ENCODE measurements at places on chromosomes 12 and 14.

DNA sequence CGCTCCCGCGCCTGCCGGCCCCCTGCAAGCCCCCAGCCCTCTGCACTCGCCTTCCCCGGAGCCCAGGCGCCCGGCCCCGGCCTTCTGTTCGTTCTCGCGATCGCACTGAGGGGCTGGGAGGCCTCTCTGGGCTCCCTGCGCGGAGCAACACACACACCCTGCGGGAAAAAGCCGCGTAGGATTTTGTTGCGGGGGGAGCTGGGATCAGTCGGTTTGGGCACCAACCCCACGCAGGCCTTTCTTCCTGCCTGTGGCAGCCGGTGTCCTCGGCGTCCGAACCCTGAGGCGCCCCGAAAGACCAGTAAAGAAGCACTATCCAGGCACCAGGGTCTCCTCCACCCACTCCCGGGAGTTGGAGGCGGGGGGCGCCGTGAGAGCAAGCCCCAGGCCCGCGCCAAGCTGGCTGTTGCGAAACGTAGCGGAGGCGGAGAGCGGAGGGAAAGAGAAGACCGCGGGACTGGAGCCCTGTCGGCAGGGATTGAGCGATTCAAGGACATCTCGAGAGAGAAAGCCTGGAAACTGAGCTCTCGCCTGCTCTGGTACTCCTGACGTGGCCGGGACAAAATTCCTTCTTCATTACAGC lies 1.9 kb upstream of the HOXC5 start:
- no peak for DNase-seq

DNA sequence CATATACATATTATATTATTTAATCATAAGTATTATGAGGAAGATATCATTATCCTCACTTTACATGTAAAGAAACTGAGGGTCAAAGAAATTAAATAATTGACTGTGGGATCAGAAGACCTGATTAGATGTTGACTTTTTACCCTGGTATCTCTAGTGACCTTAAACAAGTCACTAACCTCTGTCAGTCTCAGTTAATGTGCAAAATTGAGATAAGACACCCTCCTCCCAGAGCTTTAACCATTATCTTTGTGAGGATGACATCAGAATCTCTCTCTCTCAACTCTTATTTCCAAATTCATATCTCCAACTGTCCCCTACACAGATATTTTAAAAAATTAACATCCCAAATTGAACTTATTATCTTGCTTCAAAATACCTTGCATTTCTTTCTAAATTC lies 177.8 kb downstream of the KLHL28 start:
- DNase-seq, result no peak

DNA sequence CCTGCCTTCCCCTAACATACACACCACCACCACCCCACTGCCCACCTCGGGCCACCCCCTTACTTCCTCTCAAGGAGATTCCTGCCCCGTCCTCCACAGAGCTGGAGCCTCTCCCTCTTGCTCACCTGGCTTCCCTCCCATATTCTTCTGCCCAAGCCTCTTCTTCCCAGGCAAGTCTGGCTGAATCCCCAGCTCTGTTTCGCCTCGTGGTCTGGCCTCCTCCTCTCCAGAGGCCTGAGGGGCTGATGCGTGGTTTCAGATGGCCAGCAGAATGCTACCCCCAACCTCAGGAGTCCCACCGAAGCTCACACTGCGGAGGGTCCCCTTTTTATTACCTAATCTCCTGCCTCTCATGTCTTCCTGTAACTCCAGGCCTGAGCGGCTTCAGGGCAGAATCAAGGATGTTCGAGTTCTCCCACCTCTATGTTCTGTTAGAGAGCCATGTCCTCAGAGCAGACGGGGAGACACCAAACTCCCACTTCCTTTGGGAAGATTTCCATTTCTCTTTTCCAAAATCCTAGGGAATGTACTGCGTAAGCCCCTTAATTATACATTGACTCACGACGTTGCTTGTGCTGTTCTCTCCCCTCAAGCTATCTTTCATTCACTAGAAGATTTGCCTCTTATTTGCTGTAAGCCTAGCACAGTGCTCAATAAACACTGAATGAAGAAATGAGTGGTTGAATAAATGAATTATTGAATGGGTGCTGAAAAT lies 33.9 kb upstream of the LTBP2 start:
- no peak for DNase-seq

GRCh38 chr12:105461271-105461943 lies 130.9 kb downstream of the C12orf75 start:
- DNase-seq, result no peak

- DNase-seq, result no peak
Measured at GRCh38 chr12:15691388-15691787, 97.8 kb downstream of the EPS8 start.

GRCh38 chr14:104360501-104360900 lies 219.1 kb upstream of the C14orf180 start:
- DNase-seq, result no peak
